Fibroblast of villous mesenchyme (primary cell): ENCODE measurements at places on chromosomes 16 and 17. TPM values are rescaled to one million over a fixed set of nuclear protein-coding genes. Genes with fewer than 3 reads are reported as not detected.

The MRPL12 gene
- total RNA-seq: 12.1 and 12.6 TPM in 2 replicates

The BCO1 gene
- total RNA-seq: not detected in 2 replicates

The TBC1D3E gene
- 0.32 TPM in 1 of 2 replicates, not detected in the other for total RNA-seq

The SLC38A8 gene
- not detected in 2 replicates for total RNA-seq

The MYH8 gene
- total RNA-seq: not detected in 2 replicates

The CD300C gene
- total RNA-seq: not detected in 2 replicates

The DNAAF1 gene
- not detected in 2 replicates for total RNA-seq

The PDE6G gene
- not detected in 2 replicates for total RNA-seq

The CPNE7 gene
- total RNA-seq: 9.5 and 10.0 TPM in 2 replicates

The TRAF4 gene
- total RNA-seq: 37.7 and 64.8 TPM in 2 replicates

The SLC16A6 gene
- 1.6 and 2.2 TPM in 2 replicates for total RNA-seq

The HS3ST3B1 gene
- total RNA-seq: 7.4 and 10.4 TPM in 2 replicates

The TEKT5 gene
- total RNA-seq: under 0.01 TPM in 1 of 2 replicates, not detected in the other

The NOTUM gene
- under 0.01 TPM in 1 of 2 replicates, not detected in the other for total RNA-seq

The LGALS9B gene
- total RNA-seq: not detected in 2 replicates

The CTU2 gene
- 19.4 and 25.1 TPM in 2 replicates for total RNA-seq

The HOXB6 gene
- total RNA-seq: 1.3 and 1.6 TPM in 2 replicates

The ATP1B2 gene
- not detected in 2 replicates for total RNA-seq
